ENCODE measurements at places on chromosomes 7 and 10. TPM values are rescaled to one million over a fixed set of nuclear protein-coding genes. Genes with fewer than 3 reads are reported as not detected.

The SGMS1 gene
- 52.0 TPM for total RNA-seq

DNA sequence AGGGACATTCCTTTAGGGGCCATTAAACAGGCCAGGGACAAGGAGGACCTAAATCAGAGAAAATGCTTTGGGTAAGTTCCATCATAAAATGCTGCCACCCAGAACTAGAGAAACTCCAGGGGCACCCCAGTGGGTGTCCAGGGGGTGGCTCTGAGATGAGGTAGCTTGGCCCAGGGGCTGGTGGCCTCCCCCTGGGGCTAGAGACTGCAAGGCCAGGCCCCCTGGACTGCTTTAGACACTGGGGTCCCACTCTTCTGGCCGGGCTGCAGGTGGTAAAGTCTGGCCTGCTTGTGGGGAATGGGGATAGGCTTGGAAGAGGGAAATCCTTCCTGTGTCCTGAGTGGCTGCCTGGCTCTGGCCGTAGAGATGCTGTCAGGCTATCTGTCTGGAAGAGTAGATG is 169.6 kb upstream of the PODXL start:
- no peak for DNase-seq

DNA sequence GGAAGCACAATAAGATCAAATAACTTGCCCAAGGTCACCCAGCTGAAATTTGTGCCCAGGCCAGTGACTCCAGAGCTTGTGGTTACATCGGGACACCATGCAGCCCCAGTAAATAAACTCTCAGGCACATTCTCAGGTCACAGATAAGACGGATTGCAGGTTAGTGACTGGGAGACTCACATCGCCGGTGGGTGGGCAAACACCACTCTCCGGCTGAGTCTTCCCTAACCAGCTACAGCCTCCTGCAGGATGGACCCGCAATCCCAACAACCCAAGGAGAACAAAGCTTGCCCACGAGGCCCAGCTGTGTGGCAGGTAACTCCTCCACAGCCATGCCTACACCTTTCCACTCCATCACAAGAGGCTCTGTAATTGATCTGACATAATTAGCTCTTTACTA is 81.7 kb upstream of the EFCAB10 start:
- no peak for DNase-seq

- DNase-seq: no peak
Measured at GRCh38 chr7:37359662-37360444, 88.8 kb downstream of the ELMO1 start.

DNA sequence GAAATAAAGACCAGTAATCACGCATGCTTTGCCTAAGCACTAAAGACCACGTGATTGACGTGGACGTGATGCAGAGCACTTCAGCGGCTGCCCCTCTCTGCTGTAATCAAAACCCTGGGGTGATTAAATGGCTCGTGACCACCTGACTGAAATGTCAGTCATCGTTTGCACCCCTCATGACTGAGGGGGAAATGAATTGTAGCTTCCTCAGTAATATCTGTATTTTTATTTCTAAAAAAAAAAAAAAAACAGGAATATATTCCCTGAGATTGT is 148.1 kb upstream of the RSU1 start:
- DNase-seq: no peak

GRCh38 chr10:127940866-127941640 is 34.1 kb downstream of the PTPRE start:
- DNase-seq: no peak

- no peak for DNase-seq
Measured at GRCh38 chr10:17847585-17848296, 38.6 kb downstream of the MRC1 start.

All from NCI-H460 (cell line).